Fibroblast of mammary gland (primary cell): ENCODE measurements at places on chromosomes 4 and X.
A peak's percentile ranks its signal among the peaks of the same experiment; 100 is the strongest.

DNA sequence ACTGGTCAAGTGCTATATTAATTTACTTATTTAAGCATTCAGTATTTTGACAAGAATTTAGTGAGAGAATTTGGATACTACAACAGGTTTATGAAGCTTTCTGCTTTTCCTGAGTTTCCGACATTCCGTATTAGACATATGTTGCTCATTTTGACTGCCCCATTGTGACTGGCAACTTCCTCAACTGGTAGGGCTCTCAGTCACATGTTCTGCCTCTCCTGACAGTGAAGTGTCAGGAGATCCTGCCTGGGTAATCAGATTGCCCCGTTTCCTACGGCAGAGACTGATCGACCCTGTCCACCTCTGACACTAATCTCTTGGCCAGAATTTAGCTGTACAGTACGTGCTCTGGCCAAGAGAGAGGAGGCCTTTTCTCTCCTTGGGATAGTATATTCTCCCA is 49.5 kb downstream of the CLNK start:
- DNase-seq = no peak

DNA sequence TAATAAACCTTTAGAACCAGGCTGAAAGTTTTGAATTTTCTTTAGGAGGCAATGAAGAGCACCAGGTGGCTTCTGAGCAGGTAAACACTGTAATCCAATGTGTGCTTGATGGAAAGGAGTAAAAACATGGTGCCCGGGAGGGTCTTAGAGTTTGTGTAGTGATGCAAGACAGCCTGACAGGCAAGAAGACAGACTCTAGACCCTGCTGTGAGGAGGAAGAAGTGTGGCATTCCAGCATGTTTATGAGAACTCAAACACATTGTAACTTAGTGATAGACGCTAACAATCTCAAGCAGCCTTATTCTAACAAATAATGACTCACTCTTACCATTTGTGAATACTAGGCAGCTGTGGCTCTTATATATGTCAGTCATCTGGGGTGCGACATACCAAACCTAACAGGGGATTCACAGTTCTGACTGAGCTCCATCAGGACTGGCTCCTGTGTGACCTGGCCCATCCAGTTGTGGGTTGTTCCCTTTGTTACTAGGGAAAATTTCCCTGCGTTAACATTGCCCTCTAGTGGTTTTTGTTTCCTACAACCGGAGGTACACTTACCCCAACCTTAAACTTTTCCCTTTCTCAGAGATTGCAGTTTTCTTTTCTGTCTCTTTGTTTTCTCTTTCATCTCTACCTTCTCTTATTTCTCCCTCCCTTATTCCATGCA is 53.8 kb downstream of the VSIG4 start:
- peak; percentile 53 for DNase-seq

GRCh38 chrX:153685156-153685536 is 2.6 kb upstream of the SLC6A8 start:
- DNase-seq = no peak

- no peak for DNase-seq
These were observed 23.6 kb upstream of the CBR4 start for GRCh38 chr4:169033660-169034059.

GRCh38 chr4:139275281-139275735 is 4.7 kb downstream of the MGARP start:
- DNase-seq = no peak

- DNase-seq = peak; percentile 41
These were observed 63.5 kb downstream of the GPC3 start for GRCh38 chrX:133921764-133922389.

- no peak for DNase-seq
These were observed 37.9 kb downstream of the EREG start for GRCh38 chr4:74402692-74403456.

GRCh38 chr4:73593631-73594241 is 26.5 kb downstream of the RASSF6 start:
- DNase-seq = peak; percentile 60

DNA sequence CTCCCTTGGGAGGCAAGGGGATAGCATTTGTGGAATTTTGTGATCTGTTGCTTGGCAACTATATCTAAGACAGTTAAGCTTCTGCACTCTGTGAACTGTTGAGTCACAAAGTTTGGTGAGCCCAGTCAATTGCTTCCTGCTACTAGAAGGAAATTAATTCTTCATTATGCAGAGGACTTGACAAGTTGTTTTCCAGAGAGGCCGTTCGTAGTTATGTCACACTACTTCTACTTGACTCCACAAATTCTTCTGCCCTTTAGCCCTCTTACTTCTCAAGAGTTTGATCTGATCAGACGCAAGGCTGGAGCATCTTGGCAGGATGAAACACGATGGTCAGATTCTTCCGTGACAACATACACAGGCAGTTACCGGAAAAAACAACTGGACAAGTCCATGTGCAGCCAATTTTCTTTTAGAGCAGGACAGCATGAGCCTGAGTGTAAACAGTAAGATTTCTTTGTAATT is at the start of gene C4orf51:
Gene C4orf51, plus strand, starts transcription at position 156 of the 465 bp plus-strand sequence. Its CDS starts 58 bp downstream, at position 214.
- DNase-seq = peak; percentile 73

DNA sequence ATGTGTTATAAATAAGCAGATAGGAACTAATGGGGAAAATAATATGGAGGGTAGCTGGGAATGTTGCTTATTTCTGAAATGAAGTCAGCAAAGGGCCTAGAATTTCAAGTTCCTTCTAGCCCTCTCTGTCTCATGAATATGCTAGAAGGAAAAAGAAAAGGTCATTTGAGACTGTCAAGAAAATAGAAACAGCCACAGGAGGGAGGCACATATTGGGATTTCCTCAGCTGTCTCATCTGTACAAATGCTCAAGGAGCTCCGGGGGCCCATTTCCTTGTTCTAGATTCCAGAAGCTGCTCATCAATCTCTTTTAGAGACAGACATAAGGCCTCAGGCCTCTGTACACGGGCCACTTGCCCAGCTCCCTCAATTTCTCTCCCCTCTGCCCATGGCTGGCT is 127.6 kb upstream of the ETNPPL start:
- DNase-seq = no peak
